HS-27A (cell line): ENCODE measurements at places on chromosomes 3 and 15.

- no peak for DNase-seq
Measured at GRCh38 chr3:48314542-48314941, 18.9 kb downstream of the SPINK8 start.

- no peak for DNase-seq
Measured at GRCh38 chr15:43251185-43251870, 15.4 kb downstream of the TGM5 start.

GRCh38 chr3:43995547-43996378, 245.9 kb upstream of the TOPAZ1 start:
- peak; percentile 64 for DNase-seq

DNA sequence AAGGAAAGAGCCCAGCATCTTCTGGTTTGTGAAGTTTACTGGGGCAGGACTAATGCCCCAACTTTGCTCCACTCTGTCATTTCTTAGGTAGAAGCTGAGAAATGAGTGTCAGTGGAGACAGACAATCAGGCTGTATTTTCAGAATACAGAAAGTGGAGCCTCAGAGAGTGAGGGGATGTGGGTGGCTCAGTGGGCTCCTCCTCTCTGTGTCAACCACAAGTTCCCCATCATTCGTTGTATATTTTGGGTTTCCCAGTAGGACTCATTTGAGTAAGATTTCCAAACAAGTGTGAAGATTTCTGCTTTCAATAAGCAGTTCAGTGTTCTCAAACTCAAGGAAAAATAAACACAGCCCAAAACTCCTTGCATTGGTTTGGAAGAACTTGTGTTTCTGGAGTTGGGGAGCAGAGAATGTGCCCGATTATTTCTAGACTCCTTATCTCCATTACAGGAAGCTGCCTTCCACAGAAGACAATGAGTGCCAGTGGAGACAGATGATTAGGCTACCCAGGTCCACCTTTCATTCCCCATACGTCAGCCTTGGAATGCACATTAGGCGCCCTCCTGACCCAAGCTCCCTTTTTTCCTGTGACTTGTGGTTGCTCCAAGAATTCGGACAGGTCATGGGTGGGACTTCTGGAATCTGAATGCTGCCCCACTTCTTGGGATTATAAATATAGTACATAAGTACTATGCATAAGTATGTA, 792.1 kb upstream of the LMCD1 start:
- no peak for DNase-seq

DNA sequence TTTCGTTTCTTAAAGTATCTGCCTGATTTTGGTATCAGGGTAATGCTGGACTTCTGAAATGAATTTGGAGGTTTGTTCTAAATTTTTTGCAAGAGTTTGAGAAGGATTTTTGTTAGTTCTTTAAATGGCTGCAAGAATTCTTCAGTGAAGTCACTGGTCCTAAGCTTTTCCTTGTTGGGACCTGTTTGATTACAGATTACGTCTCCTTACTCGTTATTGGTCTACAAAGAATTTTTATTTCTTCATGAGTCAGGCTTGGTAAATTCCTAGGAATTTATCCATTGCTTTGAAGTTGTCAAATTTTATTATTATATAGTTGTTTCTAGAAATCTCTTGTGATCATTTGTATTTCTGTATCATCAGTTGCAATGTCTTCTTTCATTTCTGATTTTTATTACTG, 196.0 kb downstream of the DPH6 start:
- DNase-seq = peak; percentile 4

GRCh38 chr15:78104119-78104479, 11.7 kb downstream of the SH2D7 start:
- DNase-seq = no peak

GRCh38 chr3:57446318-57446841, 97.8 kb downstream of the DNAH12 start:
- DNase-seq = no peak

- DNase-seq = no peak
Measured at GRCh38 chr3:114323546-114324254, 29.9 kb downstream of the TIGIT start.

GRCh38 chr3:121957674-121958415, 63.6 kb downstream of the SLC15A2 start:
- DNase-seq = no peak

DNA sequence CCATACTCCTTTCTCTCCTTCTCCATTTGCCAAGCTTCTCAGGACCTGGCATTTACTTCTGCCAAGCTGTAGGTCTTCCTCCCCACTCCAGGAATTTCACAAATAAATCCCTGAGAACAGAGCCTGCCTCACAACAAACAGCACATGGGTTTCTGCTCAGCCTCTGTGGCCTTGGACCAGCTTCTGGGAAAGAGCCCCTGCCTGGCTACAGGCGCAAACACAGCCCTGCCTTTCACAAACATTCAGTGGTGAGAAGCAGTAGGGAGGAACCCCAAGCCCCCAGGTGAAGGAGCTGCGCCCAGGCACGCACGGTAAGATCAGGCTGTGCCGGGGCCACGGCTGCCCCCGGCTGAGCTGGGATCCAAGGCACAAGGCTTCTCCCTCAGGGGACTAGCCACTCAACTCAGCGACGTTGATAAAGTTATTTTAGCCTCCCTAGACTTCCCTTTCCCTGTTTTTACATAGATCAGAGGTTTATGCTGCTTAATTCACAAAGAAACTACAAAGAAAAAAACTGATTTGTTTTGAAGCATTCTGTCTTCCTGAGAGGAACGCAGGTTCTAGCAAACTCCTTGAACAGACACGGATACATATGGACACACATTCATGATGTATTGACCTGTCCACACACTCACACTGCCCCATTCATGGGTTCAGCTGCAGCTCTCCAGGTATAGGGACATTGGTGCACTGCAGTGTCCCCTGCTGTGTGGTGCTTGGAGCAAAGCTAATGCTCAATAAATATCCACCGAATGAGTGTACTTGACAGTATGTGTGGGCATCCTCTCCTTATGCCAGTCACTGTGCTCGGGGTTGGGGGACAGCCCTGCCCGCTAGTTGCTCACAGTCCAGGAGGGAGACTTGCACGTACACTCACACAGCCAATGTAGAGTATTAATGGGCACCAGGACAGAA, 25.4 kb downstream of the HES1 start:
- no peak for DNase-seq

DNA sequence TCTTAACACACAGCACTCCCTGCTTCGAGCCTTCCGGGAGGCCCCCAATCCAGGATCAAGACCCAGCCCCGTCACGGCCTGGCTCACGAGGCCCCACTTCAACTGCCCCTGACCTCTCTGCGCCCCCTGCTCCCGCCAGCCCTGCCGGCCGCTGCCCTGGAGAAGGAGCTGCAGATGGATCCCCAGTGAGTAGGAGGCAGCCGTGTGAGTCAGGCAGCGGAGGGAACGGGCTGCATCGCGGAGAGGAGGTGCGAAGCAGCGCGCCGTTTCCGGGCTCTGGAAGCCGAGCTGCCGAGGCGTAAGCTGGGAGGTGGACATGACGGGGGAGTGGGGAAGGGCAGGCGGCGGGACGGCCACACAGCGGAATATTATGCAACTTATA, 133.4 kb downstream of the TPRA1 start:
- no peak for DNase-seq

DNA sequence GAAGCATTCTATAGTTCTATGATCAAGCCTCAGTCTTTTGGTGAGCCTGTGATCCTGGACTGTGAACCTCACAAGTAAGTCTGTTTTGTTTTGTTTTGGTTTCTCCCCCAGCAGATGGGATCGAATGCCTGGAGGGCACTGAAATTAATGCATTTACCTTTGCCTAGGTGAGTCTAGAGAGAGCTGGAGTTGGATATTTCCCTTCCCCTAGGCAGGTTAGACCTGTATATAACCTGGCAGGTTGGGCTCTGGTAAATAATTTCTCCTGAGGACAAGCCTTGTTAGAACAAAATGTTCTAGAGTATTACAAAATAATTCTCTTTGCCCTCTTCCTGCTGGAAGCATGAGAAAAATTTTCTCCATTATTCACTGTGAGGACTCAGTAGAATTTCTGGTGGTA, 211.9 kb downstream of the TPRG1 start:
- no peak for DNase-seq

GRCh38 chr3:45182915-45183871, 37.0 kb upstream of the CDCP1 start:
- DNase-seq = peak; percentile 47

- DNase-seq = peak; percentile 29
Measured at GRCh38 chr15:64009798-64010261, 36.5 kb downstream of the DAPK2 start.

- DNase-seq = peak; percentile 62
Measured at GRCh38 chr3:37291275-37291700, 116.9 kb upstream of the LRRFIP2 start.

- no peak for DNase-seq
Measured at GRCh38 chr3:186176373-186176990, 67.6 kb upstream of the ETV5 start.

GRCh38 chr3:14962762-14963161, 15.4 kb downstream of the NR2C2 start:
- peak; percentile 7 for DNase-seq

DNA sequence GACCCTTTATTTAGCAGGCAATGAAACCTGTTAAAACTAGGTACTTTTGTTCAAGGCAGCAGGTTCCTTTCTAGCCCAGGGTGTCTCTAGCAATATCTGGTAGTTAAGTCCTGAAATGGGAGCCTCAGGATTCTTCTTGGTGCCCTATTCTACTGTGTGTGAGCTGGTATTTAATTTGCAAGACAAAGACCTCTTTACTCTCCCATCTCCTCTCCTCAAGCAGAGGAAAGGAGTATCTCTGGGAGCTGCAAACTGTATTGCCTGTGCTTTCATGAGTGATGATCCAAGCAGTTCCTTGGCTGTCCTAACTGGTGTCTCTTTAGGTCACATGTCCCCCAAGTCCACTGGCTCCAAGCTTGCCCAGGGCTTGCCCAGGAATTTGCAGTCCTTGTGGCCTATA, 188.2 kb downstream of the SI start:
- DNase-seq = no peak

GRCh38 chr15:53758412-53758811, 1.1 kb downstream of the WDR72 start:
- DNase-seq = no peak

- DNase-seq = no peak
Measured at GRCh38 chr3:101229681-101230080, 90.7 kb downstream of the IMPG2 start.

DNA sequence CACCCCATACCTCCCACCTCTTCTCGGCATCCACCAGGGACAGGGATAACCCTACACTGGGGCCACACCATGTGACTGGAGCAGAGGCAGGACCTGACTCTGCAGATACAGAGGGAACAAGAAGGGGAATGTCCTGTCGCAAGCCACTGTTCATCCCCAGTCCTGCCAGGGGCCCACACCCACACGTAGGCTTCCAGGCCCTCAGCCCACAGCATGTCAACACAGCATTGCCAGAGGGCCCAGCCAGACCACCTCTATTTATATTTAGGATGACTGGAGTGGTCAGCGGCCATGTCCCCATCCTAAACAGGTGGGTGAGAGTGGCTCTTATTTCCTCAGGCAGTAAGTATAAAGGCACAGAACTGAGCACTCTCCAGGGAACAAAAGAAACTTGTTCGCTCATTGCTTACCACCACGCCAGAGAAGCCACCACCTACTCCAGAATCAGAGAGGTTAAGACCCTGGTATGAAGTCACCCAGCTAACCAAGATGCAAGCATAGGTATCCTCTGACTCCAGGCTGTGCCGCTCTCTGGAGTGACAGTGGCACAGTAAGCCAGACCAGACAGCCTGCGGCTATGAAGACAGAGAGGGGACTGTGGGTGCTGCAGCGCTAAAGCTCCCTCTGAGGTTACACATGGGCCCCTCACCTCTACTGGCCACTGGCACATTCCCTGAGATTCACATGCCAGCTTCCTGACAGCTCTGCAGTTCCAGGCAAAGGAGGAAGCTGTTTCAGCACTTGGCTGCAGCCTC, 67.9 kb downstream of the LRIG1 start:
- DNase-seq = no peak
